ENCODE measurements at places on chromosomes 1 and 21.
A peak's percentile ranks its signal among the peaks of the same experiment; 100 is the strongest.

DNA sequence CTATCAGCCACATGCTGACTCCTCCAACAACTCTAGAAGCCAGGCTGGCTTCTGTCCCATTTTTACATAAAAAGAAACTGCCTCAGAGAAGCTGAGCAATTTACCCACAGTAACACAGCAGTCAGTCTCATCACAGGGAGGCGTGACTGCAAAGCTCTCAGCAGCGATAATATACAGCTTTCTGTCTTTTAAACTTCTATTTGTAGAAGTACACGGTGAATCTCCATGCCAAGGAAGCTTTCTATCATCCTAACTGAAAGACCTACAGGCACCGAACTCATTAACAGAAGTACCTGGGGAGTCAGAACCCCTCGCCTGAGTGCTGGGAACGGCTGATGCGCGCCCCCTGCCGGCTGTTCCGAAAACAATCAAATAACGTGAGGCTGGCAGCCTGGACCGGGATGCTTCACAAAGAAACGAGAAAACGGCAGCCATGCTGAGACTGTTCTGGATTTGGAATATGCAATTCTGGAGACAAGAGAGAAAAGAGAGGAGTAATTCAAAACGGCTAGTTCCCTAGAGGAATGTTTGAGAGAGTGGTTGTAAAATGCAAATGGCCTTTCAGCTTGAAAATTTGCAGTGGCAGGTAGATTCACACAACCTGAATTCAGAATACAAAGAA, 43.5 kb upstream of the RAB4A start:
- peak; percentile 92 for DNase-seq

- DNase-seq: no peak
These were observed 208.2 kb downstream of the BACH1 start for GRCh38 chr21:29506947-29507346.

GRCh38 chr1:18142471-18142870, 34.9 kb downstream of the IGSF21 start:
- no peak for DNase-seq

DNA sequence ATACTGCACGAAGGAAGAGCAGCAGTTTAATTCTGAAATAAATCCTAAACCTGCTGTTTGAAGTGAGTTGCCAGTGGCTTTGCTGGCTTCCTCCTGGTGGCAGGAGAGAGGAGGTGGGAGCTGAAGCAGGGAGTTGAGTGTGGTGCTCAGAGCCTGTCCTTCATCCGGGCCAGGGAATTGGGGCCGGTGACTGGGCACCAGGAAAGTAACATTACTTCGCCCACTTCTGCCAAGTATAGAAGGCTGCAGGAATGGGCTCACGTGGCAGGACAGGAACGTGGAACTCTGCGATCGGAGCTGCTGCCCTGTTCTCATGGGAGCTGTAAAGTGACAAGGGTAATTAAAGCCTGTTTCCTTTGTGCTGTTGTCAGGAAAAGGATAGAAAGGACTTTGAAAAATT, 8.7 kb downstream of the TOR3A start:
- DNase-seq: peak; percentile 85

DNA sequence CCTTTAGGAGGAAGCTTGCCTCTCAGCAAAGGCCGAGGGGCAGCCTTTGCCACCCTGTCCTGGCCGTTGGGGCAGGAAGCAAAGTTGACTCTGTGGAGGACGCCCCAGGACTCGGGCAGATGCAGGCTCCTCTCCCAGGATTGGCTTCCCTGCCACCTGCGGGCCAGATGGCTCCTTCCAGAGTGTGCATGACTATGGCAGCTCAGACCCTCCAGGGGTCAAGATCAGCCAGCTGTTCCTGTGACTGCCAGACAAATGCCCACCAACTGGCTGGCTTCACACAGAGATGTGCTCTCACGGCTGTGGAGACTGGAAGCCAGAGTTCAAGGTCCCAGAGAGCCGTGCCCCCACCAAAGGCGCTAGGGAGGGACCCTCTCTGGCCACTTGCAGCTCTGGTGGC, 87.0 kb upstream of the VAMP3 start:
- DNase-seq: peak; percentile 51

DNA sequence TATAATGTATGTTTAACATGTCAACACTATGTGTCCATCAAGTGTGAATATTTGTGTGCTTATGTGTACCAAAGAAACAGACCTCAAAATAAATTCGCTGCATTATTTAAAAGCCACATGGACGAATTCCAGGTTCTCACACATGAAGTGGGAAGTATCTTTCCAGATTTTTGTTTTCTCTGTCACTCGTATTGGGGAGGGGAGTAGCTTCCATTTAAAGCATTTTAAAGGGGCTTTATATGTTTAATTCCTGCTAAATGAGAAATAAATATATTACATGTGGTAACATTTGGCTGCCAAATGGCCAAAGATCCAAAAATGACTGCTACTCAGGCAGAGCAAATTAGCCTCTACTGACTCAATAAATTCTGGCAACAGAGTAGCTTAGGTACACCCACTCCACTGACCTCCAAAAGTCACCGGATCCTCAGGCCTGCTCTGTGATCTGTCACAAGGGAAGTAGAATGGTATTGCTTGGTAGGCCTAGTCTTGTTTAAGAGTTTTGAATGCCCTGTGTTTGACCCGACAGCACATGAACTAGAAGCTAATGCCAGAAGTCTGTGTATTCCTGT, 178.1 kb downstream of the ZP4 start:
- no peak for DNase-seq

GRCh38 chr1:36557041-36558000, 74.6 kb upstream of the CSF3R start:
- DNase-seq: no peak

DNA sequence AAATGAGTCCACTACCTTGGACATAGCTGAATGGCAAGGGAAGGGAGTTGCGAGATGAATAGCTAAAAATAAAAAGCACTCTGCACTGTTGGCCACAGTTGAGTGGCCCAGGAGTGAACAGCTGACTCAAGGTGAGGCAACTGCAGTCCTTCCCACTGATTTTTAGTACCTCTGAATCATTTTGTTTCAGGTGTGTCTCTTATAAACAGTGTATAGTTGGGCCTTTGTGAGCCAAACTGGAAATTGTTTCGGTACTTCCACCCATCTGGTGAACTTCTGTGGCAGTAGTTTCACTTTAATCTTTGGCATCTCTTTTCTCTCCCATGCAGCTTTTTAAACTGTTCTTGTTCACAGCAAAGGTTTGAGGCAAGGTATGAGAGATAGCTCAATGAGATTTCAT, 122.7 kb downstream of the VAV3 start:
- DNase-seq: peak; percentile 6
